Non-pigmented ciliary epithelial cell (primary cell): ENCODE measurements at places on chromosomes 13 and 19.

DNA sequence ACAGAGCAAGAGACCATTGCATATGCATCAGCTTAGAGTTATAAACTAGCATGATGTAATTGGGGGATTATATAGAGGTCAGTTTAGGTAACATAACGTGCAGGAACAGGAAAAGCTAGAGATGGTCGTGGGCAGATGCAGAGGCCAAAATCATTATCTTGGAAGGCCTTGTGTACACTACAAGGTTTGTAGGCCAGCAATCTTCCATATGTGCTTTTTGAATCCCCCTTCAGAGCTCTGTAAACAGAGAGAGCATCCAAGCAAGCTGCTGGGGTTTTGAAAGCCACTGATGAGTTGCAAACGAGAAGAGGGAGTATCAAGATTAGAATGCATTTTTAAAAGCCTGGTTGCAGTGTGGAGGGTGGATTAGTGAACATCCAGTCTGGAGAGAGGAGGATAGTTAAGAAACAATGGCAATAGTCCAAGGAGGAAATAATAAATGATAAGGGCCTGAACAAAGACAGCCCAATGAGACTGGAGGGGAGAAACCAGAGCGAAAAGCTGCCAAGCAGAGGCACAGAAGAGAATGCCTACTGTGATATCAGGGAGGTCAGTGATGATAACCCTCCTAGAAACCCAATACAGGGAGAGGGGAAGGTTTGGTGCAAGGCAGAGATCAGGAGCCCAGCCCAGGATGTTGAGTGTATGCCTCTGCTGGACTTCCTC, 109.6 kb downstream of the ZAR1L start:
- no peak for DNase-seq

- no peak for DNase-seq
These were observed 4.7 kb downstream of the SLITRK5 start for GRCh38 chr13:87675851-87676250.

DNA sequence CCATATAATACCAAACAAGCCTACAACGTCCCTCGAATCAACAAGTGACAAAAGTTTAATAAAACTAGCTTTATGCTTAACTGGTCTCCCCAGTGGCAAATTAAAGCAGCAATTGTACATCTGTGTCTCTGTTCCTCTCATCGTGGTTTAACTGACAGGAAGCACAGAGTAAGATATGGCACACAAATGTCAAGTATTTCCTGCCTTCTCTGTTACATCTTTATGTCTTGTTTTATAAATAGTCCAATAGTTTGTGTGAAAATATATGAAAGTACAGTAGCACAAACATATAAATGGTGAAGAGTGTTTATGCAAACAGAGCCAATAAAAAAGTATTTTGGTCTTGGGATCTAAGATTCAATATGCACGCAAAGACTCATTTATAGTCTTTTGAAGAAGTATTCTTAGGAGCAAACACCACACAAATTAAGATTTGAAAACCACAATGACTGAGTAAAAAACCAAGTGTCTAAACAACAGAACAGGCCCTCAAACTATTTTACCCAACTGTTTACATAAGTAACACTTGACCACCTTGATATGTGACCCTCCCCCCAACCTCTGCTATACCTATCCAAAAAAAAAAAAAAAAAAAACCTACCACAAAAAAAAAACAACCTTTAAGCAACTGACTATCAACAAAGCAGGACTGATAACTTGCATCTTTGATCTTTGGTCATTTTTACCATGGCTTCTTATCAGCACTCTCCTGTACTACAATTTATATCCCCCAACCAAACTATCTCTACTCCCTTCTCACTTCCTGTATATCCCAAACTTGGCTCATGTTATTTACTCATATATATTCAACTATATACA, 14.0 kb downstream of the ELF1 start:
- no peak for DNase-seq

DNA sequence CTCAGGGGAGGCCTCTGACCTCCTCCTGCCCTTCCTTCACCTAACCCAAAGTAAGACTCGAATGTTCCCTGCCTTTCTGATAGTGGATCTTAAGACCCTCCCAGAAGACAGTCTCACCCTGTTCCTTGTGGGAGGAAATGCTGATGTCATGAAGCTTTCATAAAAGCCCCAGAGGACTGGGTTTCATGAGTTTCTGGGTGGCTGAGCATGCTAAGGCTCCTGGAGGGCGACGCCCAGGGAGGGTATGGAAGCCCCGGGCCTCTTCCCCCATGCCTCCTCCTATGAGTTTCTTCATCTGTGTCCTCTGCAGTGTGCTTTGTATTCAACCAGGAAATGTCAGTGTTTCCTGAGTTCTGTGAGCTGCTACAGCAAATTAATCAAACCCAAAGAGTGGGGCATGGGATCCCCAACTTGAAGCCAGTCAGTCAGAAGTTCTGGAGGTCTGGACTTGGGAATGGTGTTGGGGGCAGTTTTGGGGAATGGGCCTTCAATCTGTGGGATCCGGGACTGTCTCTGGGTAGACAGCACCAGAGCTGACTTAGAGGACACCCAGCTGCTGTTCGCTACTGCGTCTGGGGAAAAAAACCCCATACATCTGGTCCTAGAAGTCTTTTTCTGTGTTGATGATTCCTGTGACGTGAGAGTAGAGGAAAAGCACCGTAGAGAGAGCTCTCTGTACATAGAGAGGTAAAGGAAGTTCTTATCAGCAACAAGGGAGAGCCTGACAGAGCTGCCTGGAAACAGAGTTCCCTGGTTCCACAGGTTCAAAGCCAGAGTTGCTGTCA, 2.0 kb upstream of the LILRB2 start:
- DNase-seq = no peak
